ENCODE measurements at places on chromosomes 1 and 21.

- no peak for DNase-seq
These were observed 43.7 kb downstream of the GTF2B start for GRCh38 chr1:88847643-88848042.

DNA sequence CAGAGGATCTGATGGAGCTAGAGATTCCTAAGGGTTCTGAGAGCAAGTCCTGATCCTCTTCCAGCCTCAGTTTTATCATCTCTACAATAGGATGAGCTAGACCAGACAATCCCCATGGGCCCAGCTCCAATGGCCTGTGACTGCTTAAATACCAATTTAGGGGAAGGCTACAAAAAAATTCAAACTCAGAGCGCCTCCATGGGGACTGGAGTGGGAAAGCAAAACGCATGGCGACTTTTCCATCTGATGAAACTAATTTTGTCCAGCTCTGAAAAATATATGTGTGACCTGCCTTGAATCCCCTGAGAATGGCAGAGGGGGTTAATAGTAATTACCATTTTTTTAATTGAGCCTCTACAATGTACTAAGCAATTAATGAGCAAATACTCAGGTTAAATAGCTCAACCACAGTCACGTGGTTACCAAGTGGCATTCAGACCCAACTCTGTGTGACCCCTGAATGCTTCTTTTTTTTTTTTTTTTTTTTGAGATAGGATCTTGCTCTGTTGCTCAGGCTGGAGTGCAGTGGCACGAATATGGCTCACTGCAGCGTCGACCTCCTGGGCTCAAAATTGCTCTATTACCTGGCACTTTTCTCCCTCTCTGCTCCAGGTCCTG lies 8.4 kb downstream of the EXTL1 start:
- DNase-seq = no peak

DNA sequence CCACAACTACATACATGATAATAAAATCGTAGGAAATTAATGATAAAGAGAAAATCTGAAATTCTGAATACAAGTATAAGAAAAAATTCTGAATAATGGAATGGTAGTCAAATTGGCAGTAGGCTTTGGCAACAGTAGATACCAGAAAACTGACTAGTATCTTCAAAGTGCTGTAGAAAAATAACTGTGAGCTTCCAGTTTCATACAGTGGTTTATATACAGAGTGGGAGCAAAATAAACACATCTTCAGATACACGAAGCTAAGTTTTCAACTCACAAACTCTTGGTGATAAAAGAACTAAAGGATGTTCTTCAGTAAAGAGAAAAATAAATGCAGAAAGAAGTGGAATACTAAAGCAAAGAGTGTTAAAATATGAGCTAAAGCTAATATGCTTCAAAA lies 173.4 kb downstream of the PPP1R12B start:
- no peak for DNase-seq

GRCh38 chr21:15730484-15731242 lies 881 bp downstream of the USP25 start:
- DNase-seq = no peak

DNA sequence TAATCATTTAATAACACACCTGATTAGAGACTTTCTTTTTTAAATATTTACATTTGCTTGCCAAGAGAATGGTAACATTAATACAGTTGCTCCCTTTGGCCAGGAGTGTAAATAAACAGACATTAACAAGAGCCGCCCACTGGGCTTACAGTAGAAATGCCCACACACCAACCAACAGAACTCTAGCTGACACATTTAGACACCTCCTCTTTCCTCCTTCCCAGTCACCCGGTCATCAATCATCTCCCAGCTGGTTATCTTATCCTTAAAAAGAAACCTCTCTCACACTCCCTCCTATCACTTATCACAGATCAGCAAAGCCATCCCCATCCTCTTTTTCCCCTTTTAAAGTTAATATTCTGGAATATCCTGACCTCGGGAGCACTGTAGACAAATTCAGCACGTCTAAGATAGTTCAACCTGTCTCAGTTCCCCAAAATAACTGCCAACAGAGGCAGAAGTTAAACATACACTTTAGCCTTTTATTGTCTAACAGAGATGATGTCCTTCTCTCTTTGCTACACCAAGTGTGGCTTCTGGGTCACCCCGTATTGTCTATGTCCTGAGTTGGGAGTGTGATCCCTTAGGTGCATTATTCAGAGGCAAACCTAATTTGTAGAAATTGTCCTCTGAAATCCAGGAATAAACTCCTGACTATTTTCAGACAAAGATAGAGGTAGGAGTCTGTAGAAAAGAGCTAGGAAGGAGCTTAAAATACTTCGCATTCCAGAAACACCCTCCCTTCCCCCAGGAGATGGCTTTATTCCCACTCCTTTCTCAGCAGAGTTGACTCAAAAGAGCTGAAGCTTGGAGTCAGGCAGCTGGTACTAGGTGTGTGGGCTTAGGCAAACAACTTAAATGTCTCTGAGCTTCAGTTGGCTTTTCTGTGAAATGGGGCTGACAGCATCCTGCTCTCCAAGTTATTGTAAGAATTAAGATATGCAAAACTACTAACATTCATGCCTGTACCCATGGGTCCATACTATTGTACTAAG lies 8.8 kb downstream of the MYCL start:
- no peak for DNase-seq

Measured in immature natural killer cell (primary cell).